ENCODE measurements at places on chromosomes 7 and 10. TPM values are rescaled to one million over a fixed set of nuclear protein-coding genes. Genes with fewer than 3 reads are reported as not detected.

DNA sequence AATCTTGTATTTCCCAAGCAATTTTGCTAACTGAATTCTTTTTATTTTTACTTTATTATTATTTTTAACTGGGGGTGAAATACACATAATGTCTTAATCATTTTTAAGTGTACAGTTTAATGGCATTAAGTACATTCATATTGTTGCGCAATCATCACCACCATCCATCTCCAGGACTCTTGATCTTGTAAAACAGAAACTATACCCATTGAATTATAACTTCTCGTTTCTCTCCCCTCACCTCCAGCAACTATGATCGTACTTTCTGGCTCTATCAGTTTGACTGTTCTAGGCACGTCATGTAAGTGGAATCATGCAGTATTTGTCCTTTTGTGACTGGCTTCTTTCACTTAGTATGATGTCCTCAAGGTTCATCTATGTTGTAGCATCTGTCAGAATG is 108.8 kb downstream of the ARL5B start:
- DNase-seq: no peak

GRCh38 chr7:132857703-132858102 is 224.2 kb downstream of the CHCHD3 start:
- DNase-seq: no peak

- DNase-seq: no peak
Observed at GRCh38 chr7:39745320-39745719, 121.9 kb downstream of the RALA start.

DNA sequence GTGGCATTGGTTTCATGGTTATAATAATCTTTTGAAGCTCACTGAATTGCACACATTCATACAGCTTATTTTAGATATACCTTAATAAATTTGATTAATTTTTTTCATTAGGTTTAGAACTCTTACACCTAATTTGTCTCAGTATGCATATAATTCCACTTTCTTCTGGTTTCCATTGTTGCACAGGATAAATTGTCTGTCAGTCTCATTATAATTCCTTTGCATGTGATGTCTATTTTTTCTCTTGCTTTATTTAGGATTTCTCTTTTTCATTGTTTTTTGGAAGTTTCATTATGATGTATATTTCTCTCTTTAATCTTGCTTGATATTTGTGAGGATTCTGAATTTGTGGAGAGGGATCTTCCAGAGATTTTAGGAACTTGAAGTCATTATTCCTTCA is 84.7 kb downstream of the ARL5B start:
- no peak for DNase-seq

Gene MAGI2
- 0.33 TPM for total RNA-seq

DNA sequence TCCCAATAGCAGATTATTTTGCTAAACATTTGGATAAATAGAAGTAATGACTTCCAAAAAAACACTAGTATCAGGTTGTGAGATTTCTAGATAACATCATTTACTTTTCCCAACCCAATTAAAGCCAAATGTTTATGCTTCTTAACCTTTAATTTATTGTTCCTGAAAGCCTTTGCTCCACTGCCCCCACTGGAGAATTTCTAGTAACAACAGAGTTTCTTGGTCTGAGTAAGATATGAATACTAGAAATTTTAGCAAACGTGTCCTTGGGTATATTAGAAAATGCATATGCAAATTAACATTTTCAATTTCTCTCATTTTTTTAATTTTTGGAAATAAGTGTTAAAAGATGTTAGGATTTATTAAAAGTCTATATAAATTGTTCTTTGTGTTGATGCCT is 958.0 kb upstream of the PHF14 start:
- DNase-seq: no peak

Gene NOC3L
- total RNA-seq: 20.6 TPM

DNA sequence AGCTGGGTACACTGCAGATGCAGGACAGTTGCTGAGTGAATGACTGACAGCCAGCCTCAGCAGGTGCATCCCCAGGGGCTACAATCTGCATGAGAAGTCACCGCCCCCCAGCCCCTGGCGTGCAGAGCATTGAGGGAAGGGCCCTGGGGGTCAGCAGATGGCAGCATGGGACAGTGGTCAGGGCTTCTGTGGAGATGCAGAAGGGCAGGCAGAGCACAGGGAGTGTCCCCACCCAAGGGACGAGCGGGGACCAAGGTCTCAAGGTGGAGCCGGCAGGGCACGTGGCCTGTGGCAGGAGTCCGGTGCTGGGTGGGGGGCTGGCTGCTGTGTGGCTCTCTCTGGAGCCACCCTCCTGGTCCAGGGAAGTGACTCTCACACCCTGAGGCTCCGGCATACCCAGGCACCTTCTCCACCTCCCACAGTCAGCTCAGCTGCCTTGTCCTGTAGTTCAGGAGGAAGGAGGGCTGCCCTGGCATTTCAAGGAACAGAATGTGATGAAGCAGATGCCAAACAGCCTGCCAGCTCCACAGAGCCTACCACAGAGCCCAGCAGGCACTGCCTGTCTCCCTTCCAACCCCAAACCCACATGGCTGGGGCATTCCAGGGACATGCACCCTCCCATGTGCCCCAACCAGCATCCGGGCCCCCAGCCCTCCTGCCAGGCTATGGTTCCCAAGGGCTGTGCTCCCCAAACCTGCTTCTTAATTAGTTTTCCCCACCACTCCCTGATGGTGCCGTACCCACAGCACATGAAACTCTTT is 114.5 kb downstream of the TMEM130 start:
- no peak for DNase-seq

Gene AKR1C8
- 2.0 TPM for total RNA-seq

DNA sequence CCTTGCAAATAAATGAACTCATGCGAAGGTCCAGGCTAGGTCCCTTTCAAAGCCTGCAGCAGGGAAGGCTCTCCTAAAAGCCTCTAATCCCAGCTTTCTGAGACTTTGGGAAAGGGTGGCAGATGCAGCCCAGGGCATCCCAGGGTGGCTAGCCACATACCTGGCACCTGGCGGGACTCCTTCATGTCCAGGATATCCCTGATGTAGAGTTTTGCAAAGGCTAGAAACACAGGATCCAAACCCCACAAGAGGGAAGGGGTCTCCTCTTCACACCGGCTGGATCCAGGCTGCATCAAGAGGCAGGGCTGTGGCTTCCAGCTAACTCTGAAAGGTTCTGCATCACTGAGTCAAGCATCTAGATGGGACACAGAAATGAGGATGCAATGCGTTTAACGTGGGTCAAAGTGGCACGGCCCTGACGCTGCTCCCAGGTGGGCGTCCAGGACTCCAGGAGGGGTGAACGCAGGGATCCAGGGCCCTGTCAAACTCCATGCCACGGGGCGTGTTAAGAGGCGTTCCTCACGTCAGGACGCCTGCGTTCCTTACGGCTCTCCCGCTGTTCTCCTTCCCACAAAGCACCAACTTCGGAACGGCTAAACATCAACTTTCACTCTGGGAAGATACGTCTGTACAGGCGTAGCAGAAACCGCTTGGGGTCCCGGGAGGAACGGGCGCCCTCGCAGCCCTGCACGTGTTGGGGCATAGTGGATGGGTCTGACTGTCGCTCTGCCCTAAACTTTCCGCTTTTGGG is 507 bp downstream of the STN1 start:
- no peak for DNase-seq

DNA sequence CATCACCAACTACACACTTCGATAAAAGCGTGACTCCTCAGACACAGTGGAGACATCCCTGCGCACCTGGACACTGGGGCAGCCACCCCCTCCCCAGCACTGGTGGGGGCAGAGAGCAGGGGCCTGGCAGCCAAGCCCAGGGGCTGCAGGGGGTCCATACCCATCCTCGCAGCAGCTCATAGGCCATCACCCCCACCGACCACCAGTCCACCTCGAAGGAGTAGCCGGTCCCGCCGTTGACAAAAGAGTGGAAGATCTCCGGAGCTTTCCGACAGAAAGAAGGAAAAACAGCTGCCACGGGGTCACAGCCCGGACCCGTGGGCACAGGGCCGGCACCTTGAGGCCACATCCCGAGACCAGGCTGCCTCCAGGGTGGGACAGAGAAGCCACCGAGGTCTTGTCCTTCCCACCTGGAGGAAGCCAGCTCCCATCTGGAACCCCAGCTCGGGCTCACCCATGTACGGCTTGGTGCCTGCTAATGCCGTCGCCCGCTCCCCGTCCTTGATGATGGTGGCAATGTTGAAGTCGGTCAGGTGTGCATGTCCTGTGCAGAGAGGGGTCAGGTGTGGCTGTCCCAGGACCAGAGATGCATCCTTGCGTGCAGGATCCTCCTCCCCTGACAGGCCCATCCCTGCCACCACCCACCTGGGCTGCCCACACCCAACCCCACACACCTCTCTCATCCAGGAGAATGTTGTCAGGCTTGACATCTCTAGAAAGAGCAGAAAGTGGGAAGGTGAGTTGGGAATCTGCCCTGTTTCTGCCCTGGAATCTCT is 38.5 kb downstream of the DPYSL4 start:
- DNase-seq: no peak

DNA sequence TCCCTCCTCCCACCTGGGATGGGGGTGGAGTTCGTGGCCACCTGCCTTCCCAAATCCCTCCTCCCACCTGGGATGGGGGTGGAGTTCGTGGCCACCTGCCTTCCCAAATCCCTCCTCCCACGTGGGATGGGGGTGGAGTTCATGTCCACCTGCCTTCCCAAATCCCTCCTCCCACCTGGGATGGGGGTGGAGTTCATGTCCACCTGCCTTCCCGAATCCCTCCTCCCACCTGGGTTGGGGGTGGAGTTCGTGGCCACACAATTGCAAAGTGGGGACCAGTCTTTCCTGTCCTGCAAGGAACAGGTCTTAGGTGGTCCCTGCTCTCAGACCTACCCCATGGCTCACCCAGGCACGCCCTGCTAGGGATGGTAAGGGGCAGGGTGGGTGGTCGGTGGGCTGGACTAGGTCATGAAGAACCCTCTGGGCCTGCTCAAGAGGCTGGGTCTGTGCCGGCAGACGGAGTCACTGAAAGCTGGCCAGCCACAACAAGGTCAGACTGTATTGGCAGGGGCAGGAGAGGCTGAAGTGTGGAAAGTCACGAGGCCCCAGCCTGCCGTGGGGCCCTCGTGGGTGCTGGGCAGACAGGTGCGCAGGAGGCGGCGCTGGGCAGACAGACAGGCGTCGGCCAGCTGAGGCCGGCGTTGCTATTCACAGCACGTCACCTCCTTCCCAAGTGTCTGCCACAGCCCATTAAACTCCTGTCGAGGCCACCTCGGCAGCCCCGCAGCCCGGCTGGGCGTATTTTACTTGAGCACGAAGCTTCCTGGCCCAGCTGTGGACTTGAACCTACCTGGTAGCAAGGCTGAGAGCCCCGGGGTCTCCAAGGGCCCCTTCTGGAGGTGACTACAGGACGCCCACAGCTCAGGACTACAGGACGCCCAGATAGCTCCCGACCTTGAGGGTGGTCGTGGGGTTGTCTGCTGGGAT is 4.1 kb downstream of the KNDC1 start:
- no peak for DNase-seq

GRCh38 chr7:155455132-155455693 is 2.7 kb upstream of the EN2 start:
- DNase-seq: no peak

DNA sequence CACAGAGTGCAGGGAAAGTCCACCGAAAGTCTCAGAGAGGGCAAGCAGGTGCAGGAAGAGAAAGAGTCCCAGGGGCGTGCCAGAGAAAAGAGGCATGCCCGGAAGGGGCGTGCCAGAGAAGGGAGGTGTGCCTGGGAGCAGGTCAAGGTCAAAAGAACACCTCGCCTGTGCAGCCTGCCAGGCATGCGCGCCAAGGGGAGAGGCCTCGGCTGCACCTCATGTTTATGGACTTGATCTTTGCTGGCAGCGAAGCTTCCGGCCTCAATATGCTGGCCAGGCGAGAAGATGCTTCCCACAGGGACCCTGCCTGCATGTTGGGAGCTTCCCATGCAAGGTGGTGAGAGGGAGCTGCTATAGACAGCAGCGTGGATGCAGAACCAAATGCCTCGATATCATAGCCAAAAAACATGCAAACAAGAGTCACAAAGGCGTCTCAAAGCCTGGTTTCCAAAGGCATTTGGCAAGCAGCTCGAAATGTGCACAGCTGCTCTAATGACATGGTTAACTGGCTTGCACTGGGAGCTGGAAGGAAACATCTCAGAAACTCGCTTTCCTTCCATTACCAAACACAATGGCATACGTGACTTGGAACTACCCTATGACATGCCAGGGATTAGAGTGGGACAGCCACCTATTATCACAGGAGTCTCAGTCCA is 192.5 kb upstream of the PPP2R2D start:
- no peak for DNase-seq

GRCh38 chr10:123936426-123936825 is 44.8 kb upstream of the CPXM2 start:
- DNase-seq: no peak

- no peak for DNase-seq
Observed at GRCh38 chr10:120656107-120656506, 195.1 kb upstream of the WDR11 start.

DNA sequence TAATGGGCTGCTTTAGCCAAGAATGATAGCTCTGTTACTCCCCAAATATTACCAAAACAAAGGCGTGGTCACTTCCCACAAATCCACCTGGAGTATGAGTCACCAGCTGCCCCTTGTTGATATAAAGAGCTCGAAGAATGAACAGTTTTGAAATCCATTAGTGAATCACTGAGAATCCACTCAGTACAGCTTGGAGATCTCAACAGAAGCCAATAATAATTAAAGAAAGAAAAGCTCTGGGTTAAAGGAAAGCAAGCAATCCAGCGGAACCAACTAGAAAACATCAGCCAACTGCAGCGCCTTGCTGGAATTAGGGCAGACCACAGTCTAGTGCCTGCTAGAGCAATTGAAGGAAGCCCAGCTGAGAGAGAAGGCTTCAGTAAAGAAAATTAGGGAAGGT is 576.0 kb upstream of the C7orf33 start:
- no peak for DNase-seq

Gene SYCE1
- total RNA-seq: 1.6 TPM

DNA sequence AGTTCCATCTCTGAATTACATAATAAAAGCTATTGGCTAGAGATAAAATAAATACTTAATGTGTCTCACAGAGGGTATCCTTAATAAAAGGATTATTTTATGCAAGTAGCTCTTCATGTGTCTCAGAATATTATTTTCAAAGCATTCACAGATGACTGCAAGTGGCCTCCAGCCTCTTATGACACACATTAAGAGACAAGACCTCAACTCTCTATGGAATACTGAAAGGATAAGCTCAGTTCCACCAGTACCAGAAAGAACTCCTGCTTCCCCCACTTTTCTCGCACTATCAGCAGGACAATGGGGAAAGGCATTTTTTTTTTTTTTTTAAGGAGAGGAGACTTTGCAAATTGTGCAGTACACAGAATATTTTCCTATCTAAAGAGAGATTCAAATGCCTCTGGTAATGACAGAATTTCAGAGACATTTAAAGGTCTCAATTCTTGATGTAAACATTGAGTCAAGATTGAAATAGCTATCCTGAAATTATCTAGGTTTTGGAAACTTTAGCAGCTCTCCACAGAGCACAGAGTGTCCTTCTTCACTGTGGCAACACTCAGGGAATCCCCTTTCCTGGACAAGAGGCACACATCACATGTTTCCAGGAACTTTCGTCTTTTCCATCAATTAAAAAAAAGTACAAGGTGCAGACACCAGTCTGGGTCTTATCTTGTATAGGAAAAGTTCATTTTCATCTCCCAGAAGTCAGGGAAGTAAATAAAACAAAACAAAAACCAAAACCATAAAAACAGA is 122.0 kb upstream of the ANK3 start:
- no peak for DNase-seq

Gene ASIC3
- 11.0 TPM for total RNA-seq

Gene IMMP2L
- total RNA-seq: 22.5 TPM

GRCh38 chr10:117260084-117260483 is 19.2 kb downstream of the SLC18A2 start:
- DNase-seq: no peak

GRCh38 chr10:11378835-11379234 is 232.6 kb downstream of the USP6NL start:
- DNase-seq: no peak

- DNase-seq: peak; percentile 9
Observed at GRCh38 chr7:106793015-106793975, 71.8 kb upstream of the PIK3CG start.

Gene GPR141
- total RNA-seq: 1.4 TPM

Gene AIFM2
- 5.4 TPM for total RNA-seq
